ENCODE measurements at places on chromosomes 6 and 20. TPM values are rescaled to one million over a fixed set of nuclear protein-coding genes. Genes with fewer than 3 reads are reported as not detected.

The FERMT1 gene
- polyA plus RNA-seq = not detected

GRCh38 chr6:29474996-29475395 lies 12.8 kb downstream of the MAS1L start:
- DNase-seq = no peak

- DNase-seq = no peak
Observed at GRCh38 chr6:142192343-142192742, 45.3 kb downstream of the VTA1 start.

The COL9A3 gene
- 19.6 TPM for polyA plus RNA-seq

DNA sequence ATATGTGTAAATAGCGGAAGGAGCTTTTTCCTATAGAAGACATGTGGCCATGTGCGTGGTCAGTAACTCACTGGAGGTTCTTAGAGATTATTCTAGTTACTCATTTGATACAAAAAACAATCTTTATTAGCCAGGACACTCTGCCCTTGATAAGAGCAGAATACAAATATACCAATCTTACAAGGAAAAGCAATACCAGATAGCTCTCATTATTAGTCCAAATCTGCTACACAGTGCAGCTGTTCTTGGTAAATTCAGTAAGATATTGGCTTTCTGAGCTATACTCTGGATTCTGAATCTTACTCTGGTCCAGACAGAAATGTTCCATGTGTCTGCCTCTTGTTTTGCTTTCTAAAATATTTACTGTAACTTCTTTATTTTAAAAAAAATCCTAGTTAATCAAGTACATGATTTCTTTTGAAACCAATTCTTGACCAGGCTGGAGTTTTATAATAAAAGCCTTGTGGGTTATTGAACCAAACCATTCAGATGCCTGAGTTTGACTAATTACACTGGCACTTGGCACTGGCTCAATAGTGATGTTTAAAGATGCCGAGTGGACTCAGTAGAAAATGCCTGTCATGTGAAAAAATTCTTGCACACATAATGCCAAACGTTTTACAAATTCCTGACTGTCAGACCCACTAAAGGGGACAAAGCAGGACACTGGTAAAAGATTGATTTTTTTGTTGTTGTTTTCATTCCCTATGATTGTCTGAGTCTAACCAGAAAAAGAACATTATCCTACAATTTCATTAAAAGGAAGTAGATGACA lies 242.8 kb upstream of the TCF21 start:
- no peak for DNase-seq

The BEND3 gene
- polyA plus RNA-seq = 0.68 TPM

DNA sequence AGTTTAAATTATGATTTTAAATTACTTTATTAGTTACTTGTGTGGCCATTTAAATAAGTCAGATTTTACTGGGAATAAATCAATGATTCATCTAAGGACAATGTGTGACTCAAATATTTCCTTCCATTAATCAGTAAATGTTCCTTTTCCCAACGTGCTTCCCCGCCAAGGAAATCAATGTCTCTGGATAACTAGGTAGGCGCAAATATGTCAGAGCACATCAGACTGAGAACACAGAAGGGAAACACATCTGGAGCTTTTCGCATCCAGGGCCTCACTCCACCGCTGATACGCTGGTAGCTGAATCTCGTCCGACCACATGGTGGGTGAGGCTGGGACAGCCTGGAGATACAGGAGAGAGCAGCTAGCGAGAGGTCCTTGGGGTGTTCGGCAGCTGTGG lies 56.4 kb upstream of the RPS6KA2 start:
- DNase-seq = no peak

The CLVS2 gene
- not detected for polyA plus RNA-seq

The DAAM2 gene
- not detected for polyA plus RNA-seq

DNA sequence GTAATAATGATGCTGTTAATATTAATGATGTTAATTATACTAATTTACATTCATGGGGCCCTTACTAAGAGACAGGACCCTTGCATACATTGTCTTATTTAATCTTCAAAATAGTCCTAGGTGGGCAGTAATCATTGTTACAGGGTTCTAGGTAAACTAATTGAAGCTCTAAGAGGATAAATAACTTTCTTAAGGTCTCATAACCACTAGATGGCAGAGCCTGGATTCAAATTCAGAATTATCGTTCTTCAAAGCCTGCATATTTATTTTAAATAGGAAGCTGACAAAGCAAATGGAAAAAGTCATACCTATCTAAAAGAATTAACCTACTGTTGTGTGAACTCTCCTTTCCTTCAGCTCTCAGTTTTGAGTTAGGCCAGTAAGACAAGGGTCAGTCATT lies 23.5 kb downstream of the PTCHD4 start:
- DNase-seq = no peak

DNA sequence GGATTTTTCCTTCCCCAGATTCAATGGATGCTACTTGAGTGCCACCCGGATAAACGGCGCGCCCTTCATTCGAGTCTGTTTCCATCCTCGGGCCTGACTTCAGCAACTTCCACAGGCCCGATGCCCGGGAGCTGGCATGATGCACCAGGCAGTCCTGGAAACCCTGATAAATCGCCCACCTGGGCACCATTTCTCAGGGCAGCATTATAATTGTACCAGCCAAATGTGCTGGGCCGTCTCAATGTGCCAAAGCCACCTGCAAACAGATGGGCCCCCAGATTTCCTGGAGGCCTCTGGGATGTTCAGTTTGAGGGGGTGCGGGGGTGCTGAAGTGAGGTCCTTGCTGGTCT lies 65.8 kb downstream of the NOL4L start:
- no peak for DNase-seq

The FAM83B gene
- not detected for polyA plus RNA-seq

The NMBR gene
- not detected for polyA plus RNA-seq

The ASIP gene
- not detected for polyA plus RNA-seq

DNA sequence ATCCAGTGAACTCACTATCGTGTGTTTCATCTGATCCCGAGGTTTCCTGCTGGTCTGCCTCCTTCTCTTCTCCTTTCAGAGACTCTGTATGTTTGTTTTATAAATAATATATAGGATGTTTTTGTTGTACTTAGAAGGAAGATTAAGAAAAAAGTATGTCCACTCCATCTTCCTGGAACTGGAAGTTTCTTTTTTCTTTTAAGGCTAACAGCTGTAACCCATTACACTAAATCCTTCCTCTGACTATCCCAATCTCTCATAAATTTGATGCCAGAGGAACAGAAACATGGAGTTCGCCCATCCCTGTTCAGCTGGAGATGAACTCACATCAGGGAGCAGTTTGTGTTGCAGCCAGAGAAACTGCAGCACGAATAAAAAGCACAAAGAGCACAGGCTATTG lies 20.7 kb downstream of the RIPK1 start:
- DNase-seq = no peak

GRCh38 chr6:113881478-113881980 lies 24.4 kb downstream of the MARCKS start:
- DNase-seq = no peak

DNA sequence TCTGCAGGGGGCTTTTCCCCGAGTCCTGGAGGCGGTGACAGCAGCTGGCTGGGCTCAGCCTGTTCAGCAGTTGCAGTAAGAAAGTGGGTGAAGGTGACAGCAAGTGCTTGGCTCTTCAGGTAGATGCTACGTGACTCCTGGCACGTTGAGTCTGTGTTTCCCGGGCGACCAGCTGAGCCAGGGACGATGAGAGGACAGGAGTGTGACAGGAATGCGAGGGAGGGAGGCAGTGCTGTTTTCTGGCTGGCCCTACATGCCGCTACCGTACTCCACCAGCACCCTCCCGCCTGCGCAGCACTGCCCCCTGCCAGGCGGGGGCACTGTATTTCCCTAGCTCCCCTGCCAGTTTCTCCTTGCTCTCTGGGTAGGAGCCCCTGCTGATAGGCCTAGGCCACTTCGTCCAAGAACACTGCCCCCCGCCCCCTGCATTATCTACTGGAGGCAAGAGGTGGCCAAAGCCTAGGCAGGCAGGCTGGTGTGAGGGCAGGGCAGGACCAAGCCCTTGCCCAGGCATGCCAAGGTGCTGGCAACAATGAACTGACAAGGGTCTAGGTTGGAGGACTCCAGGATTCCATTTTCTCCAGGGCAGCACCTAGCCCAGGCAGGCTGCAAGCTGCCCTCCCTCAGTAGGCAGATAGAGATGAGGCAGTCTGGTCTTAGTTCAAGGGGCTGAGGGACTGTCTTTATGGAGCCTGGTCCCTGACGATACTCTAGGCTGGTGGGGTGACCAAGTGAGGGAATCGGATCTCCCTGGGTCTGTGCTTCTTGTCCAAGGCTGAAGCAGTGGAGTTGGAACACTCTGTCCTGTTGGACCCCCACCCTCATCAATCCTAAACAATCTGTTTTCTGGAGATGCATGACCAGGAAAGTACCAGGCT lies 19.2 kb downstream of the MRPS18A start:
- DNase-seq = peak; percentile 28

GRCh38 chr6:155561257-155561965 lies 105.8 kb upstream of the NOX3 start:
- no peak for DNase-seq

- no peak for DNase-seq
Observed at GRCh38 chr6:45951321-45952167, 64.1 kb downstream of the CLIC5 start.
